Activated T-cell treated with anti-CD3 and anti-CD28 coated beads for 48 hours (primary cell): ENCODE measurements at places on chromosomes 16 and 17.

GRCh38 chr16:29745121-29745852, 503 bp downstream of the C16orf54 start:
- DNase-seq: peak; percentile 48

GRCh38 chr16:55468352-55468990, 10.5 kb upstream of the MMP2 start:
- DNase-seq: no peak

DNA sequence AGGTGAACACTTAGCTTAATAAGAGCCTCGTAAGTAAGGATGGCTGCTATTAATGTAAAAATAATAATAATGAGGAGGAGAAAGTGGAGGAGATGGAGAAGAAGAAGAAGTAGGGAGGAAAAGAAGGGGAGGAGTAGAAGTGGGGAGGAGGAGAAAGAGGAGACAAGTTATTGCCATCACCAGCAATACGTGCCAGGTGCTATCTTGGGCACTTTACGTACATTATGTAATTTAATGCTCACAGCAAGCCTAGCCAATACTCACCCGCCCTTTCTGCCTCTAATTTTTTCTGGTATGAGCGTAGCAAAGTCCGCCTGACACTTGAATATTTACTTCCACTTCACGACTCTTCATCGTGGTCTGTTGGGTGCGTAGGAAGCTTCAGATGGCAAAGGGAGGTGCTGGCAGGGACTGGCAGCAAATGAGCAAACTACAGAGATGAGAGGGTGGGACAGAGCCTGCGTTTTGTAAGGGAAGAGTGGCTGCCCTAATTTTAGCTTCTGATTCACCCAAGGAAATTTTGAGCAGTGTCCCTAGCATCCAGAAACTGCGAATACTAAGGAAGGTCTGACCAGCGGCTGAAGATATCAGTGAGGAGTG, 42.1 kb upstream of the CDH13 start:
- no peak for DNase-seq

DNA sequence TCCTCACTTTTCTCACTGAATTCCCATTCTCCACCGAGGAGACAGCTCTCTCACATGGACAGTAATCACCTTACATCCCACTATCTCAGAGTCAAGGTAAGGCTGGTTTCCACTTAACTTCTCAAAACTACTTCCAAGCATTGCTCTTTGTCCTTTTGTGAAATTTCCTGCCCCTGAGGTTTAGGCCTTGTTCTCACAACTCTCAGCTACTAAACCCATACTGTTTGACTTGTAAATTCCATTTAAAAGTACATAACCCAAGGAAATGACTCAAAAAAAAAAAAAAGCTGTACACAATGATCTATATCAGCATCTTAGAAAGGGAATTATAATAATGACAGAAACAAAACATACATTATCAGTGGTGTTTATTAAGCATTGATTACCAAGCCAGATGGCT, 8.8 kb downstream of the CDC27 start:
- DNase-seq: no peak

DNA sequence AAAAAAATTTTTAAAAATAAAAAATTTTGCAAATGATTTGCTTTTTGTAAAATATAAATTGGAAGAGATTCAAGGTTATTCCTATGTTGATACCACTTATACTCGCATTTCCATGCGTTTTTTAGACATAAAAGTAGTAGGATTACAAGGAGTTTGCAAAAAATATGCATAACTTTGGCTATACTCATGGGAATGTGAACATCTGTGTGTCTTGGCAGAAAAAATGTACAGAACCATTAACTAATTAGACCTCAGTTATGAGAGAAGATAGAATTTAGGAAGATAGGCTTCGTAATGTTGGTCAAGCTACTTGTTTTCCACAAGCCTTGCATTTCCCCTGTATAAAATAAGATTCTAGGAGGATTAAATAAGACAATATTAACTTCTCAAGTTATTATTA, 61.1 kb upstream of the VPS4A start:
- no peak for DNase-seq

DNA sequence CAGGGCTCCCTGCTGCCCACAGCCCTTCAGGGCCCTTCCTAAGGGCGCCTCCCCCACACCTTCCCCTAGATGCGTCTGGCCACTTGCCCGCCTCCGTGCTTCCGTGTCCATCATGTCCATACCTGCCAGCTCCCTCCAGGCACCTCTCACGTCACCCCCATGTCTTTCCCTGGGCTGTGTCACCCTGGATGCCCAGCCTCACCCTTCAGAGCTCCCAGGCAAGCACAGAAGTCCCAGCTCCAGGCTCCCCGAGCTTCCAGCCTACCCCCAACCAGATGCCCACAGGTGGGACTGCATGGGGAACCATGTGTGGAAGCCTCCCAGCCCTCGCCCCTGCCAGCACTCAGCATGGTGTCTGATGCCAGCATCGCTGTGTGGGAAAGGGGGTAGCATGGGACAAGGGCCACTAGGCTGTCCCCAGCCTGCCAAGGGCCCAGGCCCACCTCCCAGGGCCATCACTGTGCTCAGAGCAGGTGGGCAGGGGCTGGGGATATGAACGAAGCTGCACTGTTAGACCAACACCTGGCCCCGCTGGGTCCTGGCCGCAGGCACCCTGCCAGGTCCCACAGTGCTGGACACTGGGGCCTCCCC, 1.9 kb upstream of the AXIN1 start:
- no peak for DNase-seq

- DNase-seq: no peak
Measured at GRCh38 chr17:3213587-3213986, 6.1 kb downstream of the OR1A1 start.

DNA sequence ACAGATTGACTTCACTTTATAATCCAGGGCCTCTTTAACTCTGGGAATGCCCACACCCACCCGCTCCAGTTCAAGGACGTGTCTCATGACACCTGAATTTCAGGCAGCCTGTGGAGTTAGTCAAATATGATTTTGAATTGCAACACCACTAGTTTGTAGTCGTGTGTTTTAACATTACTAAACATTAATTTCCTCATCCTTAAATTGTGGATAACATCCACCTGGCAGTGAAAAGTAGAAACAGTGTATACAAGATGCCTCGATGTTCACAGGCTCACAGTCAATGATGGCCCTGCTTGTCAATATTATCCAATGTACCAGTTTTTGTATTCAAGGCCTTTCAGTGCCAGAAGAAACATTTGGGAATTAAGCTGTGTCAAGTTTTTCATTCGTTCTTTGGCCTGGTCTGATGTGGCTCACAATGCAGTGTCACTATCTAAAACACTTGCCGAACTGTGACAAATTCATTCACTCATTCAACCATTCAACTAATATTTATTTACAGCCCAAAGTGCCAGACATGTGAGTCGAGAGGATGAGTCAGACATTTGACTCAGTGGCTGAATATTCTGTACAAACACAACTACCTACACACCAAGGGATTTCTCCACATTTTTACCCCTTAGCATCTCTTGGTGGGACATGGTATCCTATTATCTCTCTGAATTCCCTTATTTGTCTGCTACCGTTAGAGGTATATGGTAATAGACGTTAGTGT, 1.4 kb downstream of the MEIOB start:
- DNase-seq: no peak

- no peak for DNase-seq
Measured at GRCh38 chr16:75087375-75087979, 29.1 kb downstream of the LDHD start.

- no peak for DNase-seq
Measured at GRCh38 chr16:76125871-76126270, 151.3 kb upstream of the CNTNAP4 start.

GRCh38 chr17:57130708-57131461, 45.8 kb downstream of the AKAP1 start:
- DNase-seq: peak; percentile 61

- DNase-seq: no peak
Measured at GRCh38 chr17:36777118-36777517, 160.2 kb upstream of the LHX1 start.

DNA sequence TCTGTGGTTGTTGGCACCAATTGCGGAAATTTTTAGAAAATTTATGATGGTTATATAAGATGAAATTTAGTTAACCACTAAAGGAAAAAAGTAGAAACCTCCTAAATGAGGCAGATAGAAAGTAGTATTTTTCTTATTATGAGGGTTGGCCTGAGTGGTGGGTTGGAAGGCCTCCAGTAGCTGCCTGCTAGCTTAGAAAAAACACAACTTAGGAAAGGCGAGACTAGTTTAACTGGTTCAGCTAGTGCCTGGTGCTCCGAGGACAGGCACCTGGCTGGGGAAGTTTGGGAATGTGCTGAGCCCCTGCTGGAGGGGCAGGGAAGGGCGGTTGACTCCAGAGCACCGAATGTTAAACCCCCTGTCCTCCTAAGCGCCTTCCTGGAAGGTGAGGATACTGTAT, 19.9 kb downstream of the LDHD start:
- no peak for DNase-seq

DNA sequence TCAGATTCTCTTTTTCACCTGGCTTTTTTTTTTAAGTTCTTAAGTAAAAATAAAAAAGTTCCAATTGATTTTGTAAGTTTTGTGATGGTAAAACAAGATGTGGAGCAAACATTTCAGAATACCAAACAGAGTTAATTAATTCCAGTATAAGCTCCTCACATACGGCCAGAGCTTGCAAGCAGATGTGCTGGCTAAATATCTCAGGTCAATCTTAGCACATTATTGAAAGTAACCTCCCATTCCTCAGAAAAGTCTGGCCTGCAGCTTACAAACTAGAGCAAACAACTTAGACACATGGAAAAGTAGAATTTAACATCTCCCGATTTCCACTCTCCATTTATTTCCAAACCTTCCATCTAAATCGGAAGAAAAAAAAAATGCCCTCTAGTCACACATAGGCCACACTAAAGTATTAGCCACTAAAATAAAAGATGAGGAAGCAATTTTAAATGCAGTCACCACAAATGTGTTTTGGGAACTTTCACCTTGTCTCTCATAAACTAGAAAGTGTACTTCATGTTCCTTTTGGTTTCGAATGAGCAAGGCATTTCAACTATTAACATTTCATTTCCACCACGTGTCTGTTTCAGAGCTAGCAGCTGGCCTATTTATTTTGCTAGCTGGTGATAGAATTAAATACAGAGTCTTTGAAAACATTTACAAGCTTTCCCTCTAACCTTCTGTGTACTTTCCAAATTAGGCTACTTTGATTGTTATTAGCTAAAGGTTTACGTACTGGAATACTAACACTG, 143.3 kb downstream of the STX8 start:
- no peak for DNase-seq

DNA sequence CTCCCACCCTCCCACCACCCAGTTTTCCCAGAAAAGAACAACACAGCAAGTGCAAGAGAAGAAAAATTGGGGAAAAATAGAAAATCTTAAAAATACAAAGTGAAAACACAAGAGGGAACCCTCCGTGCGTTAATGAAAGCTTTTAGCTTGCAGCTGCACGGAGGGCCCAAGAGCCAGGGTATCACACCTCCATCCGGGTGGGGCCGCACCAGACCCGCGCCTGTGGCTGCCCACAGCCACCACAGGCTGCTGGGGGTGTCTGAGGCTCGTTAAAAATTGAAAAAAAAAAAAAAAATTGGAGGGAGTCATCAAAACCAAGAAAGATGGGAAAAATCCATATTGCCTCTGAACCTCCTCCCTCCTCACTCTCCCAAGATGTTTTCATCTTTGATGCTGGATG, 18.6 kb downstream of the ENGASE start:
- DNase-seq: no peak

- DNase-seq: no peak
Measured at GRCh38 chr16:25699069-25699468, 7.3 kb downstream of the HS3ST4 start.

GRCh38 chr17:69402052-69402451, 12.4 kb upstream of the MAP2K6 start:
- no peak for DNase-seq

- peak; percentile 43 for DNase-seq
Measured at GRCh38 chr17:58587713-58588117, 73.3 kb upstream of the MTMR4 start.
